ENCODE measurements at places on chromosomes 4 and X.

DNA sequence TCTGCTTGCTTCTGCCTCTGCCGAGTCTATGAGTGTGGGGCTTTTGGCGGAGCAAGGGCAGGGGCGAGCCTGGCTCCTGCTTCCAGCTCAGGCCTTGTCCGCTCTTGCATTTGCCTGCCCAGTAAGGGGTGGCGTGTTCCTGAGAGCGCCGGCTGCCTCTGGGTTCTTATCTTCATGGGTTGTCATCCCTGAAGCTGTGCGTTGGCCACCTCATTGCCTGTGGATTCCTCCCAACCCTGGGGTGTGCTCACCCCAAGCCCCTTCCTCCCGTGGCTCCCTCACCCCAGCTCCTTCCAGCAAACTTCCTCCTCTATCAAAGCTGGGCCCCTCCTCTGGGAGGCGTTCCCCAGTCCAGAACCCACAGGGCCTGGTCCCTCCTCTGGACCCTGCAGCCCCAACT, 17.5 kb downstream of the SH3BP2 start:
- no peak for DNase-seq

- no peak for DNase-seq
Measured at GRCh38 chr4:25180524-25181131, 20.4 kb upstream of the SEPSECS start.

DNA sequence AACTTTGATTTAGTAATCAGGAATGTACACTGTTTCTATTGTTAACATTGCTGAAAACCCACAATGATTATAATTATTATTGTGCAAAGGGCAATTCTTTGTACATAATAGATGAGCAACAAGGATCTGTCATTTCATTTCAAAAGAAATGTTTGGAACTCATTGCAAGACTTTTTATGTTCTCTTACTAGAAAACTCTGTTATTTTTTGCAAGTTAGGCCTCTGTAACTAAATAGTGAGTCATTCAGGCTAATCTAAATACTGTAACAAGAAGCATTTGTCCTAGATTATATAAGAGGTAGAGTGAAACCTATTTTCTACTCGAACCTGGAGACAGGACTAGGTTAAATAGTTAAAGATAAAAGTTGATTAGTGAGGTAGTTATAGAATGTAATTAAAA, 93.2 kb upstream of the FAM47B start:
- no peak for DNase-seq

DNA sequence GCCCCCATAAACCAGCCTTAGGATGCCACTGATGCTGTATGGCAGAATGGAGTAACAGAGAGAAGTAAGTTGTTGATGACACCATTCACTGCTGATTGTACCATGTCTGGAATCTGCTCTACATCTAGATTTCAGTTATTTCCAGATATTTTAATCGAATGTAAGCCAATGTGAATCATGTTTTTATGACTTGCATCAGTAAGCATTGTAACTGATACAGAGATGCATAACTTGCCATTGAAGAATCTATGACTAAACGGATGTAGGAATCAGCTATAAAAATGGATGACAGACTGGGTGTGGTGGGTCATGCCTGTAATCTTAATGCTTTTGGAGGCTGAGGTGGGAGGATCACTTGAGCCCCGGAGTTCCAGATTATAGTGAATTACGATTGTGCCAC, 161.0 kb upstream of the GATB start:
- no peak for DNase-seq

GRCh38 chrX:10010686-10011085, 43.5 kb downstream of the CLDN34 start:
- no peak for DNase-seq

DNA sequence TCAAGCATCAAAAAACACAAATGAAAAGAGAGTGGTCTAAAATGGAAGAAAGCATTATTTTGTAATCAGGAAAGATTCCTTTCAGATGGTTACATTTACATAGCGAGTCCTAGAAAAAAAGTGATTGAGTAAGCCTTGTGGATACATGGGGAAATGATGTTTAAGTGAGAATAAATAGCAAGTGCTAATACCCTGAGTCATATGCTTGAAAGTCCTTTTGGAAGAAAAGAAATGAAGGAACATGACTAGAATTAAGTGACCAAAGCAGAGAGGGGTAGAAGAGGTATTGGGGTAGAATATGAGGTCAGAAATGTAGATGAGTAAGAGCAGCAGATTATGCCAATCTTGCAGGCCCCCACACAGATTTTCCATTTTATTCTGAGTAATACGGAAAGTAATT, 814.8 kb upstream of the GRID2 start:
- DNase-seq: no peak

- no peak for DNase-seq
Measured at GRCh38 chr4:140740906-140741670, 15.1 kb downstream of the TBC1D9 start.

DNA sequence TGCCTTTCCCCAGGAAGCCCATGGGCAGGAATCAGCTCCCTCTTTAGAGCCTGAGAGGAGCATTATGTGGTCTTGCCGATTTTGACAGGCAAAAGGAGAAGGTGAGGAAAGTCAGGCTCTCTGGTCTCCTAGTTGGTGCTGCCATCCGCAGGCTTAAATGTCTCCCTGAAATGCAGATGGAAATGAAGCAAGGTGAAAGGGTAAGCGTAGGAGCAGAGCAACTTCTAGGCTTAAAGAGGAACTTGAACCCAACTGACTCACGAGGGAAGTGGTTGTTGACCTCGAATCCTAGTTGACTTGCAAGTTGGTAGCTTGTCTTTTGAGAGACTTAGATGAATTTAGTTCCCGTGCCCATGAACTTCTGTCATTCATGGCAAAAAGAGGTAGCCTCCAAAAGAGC, 205.9 kb downstream of the PTTG2 start:
- DNase-seq: no peak

- DNase-seq: no peak
Measured at GRCh38 chr4:10047967-10048366, 26.7 kb upstream of the SLC2A9 start.

DNA sequence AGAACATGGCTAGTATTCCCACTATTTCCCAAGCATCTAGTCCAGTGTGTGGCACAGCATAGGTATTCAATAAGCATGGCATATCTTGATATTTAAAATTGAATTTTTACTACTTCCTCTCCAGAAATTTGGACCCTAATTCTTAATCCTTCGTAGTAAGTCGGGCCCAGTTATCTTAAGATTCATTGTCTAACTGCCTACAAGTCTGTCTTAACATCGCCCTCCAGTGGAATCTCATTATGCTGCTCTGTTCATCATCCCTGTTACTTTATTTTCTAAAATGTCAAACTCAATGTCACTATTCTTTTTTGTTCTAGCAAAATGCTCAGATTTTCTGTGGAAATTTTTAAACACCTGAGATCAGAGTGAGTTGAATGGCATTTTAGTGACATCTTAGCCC, 606.2 kb downstream of the KLHL13 start:
- no peak for DNase-seq

DNA sequence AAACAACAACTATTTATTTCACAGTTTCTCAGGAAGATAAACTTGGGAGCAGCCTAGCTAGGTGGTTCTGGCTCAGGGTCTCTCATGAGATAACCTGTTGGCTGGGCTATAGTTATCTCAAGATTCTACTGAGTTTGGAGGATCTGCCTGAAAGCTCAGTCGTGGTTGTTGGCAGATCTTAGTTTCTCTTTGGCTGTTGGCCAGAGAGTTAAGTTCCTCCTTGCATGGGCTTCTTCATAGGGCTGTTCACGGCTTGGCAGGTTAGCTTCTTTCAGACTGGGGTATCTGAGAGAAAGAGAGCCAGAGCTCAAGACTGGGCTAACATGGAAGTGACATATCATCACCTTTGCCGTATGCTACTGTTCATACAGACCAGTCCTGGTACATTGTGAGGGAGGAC, 28.7 kb downstream of the SEC24B start:
- DNase-seq: no peak

DNA sequence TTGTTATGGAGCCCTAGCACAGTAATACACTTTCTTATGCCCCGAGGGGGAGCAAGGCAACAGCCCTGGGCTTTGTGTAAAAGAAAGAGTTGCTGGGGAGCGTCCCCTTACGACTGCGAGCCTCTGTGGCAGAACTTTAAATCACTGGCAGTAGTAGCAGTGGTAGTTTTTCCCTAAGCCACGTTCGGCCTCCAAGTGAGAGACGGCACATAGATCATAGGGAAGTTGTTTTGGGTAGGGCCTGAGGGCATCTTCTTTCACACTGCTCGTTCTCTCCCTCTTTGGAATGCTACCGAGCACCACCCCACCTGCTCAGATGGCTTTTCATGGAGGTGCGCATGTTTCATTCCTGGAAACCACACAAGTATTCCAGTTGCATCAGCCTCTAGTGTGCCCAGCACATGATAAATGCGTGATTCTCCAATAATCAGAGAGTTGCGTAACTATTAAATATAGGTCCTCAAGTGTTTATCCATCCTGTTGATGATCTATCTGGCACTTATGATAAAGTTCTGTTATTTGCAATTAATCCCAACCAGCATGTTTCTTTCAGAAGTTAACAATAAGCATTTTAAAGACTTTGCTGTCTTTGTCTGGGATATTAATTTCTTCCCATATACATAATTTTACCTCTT, 7.0 kb upstream of the SYNPO2 start:
- DNase-seq: no peak

GRCh38 chr4:102543030-102543928, 42.1 kb downstream of the NFKB1 start:
- DNase-seq: no peak

DNA sequence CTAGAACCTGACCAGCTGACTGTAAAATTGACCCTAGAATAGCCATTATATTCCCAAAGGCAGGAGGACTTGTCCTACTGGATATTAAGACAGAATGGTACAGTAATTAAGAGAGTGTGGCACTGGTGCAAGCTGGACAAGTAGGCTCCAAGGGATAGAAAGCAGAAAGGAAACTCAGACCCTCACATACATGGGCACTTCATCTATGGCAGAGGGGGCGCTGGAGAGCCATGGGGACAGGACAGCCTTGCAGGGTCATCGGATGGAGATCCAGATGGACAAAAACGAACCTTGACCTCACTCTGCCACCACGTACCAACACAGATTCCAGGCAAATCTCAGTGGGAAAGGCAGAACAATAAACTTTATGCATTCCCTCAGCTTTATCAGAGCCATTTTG, 40.6 kb downstream of the GAB3 start:
- DNase-seq: no peak

GRCh38 chr4:2368746-2369437, 49.6 kb downstream of the ZFYVE28 start:
- DNase-seq: no peak

GRCh38 chrX:39445336-39445735, 644.1 kb downstream of the MID1IP1 start:
- DNase-seq: no peak

Measured in progenitor cell of endocrine pancreas (in vitro differentiated cells).